ENCODE measurements at places on chromosomes 7 and 10. TPM values are rescaled to one million over a fixed set of nuclear protein-coding genes. Genes with fewer than 3 reads are reported as not detected.

DNA sequence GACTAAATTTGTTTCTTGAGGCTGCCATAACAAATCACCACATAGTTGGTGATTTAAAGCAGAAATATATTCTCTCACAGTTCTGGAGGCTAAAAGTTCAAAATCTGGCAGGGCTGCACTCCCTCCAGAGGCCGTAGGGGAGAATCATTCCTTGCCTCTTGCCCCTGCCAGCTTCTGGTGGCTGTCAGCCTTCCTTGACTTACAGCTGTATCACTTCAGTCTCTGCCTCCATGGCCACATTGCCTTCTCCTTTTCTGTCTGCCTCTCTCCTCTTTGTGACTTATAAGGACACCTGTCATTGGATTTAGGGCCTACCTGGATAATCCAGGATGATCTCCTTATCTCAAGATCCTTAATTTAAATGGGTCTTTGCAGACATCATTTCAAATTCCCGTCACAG, 5.8 kb upstream of the LRRC4 start:
- no peak overlapping the region for H3K4me3 ChIP-seq
- no peak overlapping the region for H3K27ac ChIP-seq
- DNase-seq, result no peak

SPACDR gene
- 2.3 TPM for total RNA-seq

- H3K4me3 ChIP-seq, result peak overlapping the region; percentile 96
- no peak for DNase-seq
- peak overlapping the region; percentile 99 for H3K27ac ChIP-seq
- H3K27me3 ChIP-seq, result no peaks in the 10 kb centered on the region
These were observed 4.1 kb downstream of the KLF6 start for GRCh38 chr10:3780771-3781467.

GRCh38 chr10:59135275-59135674, 41.2 kb upstream of the PHYHIPL start:
- H3K27me3 ChIP-seq, result no peaks in the 10 kb centered on the region
- H3K4me1 ChIP-seq, result no peaks in the 10 kb centered on the region
- H3K4me3 ChIP-seq, result no peak overlapping the region
- H3K36me3 ChIP-seq, result no peaks in the 10 kb centered on the region

- no peaks in the 10 kb centered on the region for H3K36me3 ChIP-seq
- no peak for DNase-seq
- H3K4me3 ChIP-seq, result no peak overlapping the region
- no peak overlapping the region for H3K27ac ChIP-seq
These were observed 24.1 kb downstream of the OR6B1 start for GRCh38 chr7:144024213-144024612.

DNA sequence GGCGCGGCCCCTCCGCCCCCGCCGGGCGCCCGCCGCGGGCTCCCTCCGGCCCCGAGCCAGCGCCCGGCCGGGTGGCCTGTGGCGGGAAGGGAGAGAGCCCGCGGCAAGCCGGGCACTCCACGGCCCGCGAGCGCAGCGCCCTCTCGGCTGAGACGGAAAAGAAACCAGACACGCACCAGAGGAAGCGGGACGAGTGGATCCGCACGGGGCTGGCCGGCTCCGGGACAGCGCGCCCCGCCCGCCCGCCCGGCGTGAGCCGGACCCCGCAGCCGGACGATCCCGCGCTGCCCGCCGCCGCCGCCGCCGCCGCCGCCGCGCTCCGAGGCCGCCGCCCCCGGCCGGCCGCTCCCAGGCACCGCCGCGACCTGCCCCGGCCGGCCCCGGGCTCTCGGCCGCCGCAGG, 300 bp downstream of the ARHGAP21 start:
- peak; percentile 24 for DNase-seq
- H3K27me3 ChIP-seq, result no peaks in the 10 kb centered on the region
- H3K4me3 ChIP-seq, result peak overlapping the region; percentile 52
- no peak overlapping the region for H3K27ac ChIP-seq

CYP2C9 gene
- not detected for total RNA-seq
